ENCODE measurements at places on chromosomes 11 and 22.
A peak's percentile ranks its signal among the peaks of the same experiment; 100 is the strongest.

GRCh38 chr11:73454987-73455386 is 78.8 kb downstream of the RELT start:
- DNase-seq: no peak

DNA sequence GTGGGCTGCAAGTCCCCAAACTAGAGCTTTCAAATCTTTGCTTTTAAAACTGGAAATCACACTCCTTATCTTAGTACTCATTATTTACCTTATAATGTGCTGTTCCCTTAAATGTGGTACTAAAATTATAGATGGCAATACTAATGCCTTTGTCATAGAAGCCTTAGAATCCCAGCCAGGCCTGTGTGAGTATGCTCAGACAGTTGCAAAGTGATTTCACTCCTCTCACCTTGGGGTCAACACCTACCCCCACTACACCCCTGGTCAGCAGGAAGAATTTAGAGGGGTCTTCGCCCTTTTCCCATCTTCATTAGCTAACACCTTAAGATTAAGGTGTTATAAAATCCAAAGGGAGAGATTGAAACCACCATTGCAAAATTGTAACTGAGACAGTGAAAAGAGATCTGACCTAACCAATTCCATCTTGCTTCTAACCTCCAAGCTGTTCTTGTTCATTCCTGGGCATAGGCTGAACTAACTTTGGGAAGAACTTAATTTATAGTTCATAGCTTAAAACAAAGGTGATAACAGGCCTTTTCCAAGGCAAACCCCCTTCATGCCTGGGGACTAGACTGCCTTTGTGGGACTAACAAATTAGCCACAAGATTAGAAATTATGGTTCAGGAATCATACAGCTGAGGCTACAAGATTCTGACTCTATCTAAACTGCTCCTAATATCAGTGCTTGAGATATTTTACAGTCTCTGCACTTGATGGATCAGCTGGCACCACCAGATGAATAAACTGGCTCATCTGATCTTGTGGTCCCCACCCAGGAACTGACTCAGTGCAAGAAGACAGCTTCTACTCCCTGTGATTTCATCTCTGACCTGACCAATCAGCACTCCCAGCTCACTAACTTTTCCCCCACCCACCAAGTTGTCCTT is 10.4 kb upstream of the MRPL17 start:
- no peak for DNase-seq

GRCh38 chr11:126231725-126232459 is 20.3 kb downstream of the FAM118B start:
- no peak for DNase-seq

- peak; percentile 1 for DNase-seq
Measured at GRCh38 chr11:31995525-31996094, 95.3 kb upstream of the RCN1 start.

DNA sequence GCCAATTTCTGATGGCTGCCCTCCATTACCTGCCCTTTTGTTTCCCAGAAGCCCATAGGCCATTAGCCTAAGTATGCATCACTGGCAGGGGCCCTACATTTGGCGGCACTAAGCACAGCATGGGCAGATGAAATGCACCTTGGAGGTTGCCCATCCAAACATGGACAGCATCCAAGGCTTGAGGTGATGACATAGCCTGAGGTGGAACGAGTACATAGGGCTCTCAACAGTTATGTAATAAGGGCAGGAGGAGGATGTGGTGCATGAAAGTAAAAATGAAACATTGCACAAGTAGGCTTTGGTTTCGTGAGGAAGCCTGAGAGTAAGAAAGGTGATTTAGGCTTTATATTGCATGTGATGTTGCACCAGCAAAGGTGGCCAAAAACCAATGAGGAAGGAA is 148.1 kb downstream of the FAM76B start:
- no peak for DNase-seq

All from OCI-LY7 (cell line).